ENCODE measurements at places on chromosomes 7 and 10.

- no peak for ATAC-seq
These were observed 294.8 kb downstream of the MDFIC start for GRCh38 chr7:115216652-115217051.

DNA sequence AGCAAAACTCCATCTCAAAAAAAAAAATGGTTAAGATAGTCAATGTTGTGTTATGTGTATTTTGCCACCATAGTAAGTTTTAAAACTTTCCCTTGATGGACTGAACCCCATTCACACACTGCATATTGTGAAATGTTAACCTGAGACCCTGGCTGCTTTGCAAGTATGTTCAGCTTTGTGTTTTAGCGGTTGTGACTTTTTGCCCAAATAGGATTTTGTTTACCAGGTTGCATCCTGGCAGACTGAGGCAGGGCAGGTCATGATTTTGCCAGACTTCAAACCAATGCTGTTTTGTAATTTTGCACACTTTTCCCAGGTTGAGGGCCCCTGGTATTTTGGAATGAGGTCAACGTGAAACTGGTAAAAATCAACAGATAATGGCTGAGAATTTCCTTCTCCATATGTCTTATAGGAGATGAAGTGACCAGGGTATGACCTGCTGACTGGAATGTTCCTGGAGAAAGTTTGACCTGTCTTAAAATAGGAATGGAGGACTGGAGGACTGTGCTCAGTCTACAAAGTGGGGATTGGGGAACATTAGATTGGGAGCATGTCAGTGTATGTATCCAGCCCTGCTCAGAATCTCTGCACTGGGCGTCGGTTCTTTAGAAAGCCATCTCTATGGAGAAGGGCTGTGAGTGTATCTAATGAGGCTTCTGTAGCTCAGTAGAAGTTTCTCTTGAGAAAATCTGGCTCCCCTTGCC, 76.2 kb downstream of the LRGUK start:
- no peak for ATAC-seq

- ATAC-seq = no peak
These were observed 185.6 kb downstream of the C7orf25 start for GRCh38 chr7:42726066-42726785.

DNA sequence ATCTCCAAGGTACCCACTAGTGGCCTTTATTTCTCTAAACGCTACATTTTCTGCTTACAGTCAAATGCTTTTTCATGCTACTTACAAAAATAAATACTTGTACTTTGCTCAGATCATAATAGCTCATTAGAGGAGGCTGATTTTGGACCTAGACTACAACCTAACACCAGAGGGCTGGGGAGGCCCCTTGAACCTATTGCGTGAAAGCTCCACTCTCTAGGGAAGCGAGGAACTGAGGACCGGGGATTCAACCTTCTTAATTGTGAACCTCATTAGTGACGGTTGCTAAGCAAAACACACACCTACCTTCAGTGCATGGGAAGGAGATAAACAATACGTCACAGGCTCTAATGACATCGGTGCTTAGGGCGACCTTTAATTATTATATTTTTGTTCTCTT, 92.1 kb downstream of the EBF3 start:
- ATAC-seq = no peak
